ENCODE measurements at places on chromosomes 7 and 10. TPM values are rescaled to one million over a fixed set of nuclear protein-coding genes. Genes with fewer than 3 reads are reported as not detected.

The CTNNA3 gene
- 18.8 TPM for total RNA-seq

- no peaks in the 10 kb centered on the region for H3K36me3 ChIP-seq
- no peak for DNase-seq
- H3K4me1 ChIP-seq = peaks cover 11% of the 10 kb centered on the region
- no peak overlapping the region for H3K4me3 ChIP-seq
- peaks cover 6% of the 10 kb centered on the region for H3K27me3 ChIP-seq
Observed at GRCh38 chr10:78455236-78455635, 421.6 kb downstream of the RPS24 start.

The CLDN4 gene
- total RNA-seq = 0.27 TPM

DNA sequence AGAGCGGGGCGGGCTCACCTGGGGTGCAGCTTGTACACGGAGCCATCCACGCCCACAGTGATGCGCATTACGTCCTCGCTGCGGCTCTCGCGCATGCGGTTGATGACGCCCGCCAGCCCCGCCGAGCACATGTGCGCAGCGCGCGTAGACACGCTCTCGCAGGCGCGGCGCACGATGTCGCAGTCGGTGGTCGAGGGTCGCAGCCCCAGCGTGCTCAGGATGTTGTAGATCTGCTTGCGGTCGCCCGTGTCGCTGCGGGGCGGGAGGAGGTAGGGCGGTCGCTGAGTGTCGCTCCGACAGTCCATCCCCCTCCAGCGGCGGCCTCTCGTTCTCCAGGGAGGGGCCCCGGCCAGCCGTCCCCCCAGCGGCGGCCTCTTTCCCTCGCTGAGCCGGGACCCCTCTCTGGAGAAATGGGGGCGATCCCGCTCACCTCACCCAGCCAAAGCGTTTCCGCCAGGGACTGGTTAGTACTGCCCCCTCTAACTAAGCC is 4.4 kb upstream of the MYL7 start:
- H3K4me1 ChIP-seq = peaks cover 77% of the 10 kb centered on the region
- H3K27me3 ChIP-seq = peaks cover 14% of the 10 kb centered on the region
- no peaks in the 10 kb centered on the region for H3K36me3 ChIP-seq
- no peak for DNase-seq
- peak overlapping the region; percentile 55 for H3K27ac ChIP-seq

DNA sequence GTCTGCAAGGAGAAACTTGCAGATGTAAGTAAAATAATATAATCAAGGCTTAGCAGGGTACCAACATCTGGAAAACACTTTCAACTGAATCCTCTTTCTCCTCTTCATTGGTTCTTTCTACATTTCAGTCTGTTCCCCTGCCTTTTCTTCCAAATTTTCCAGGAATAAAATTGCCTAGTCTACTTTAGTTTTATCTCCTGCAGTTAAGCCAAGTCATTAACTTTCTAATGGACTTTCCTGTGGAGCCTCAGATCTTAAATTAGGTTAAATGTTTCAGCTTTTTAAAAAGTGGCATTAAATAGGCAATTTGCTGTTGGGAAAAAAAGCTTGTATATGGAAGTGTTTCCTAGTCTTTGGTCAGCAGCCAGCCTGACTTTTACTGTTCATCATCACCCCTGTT is 70.8 kb downstream of the EEPD1 start:
- no peak overlapping the region for H3K27ac ChIP-seq
- no peaks in the 10 kb centered on the region for H3K27me3 ChIP-seq
- peaks cover 5% of the 10 kb centered on the region for H3K4me1 ChIP-seq

DNA sequence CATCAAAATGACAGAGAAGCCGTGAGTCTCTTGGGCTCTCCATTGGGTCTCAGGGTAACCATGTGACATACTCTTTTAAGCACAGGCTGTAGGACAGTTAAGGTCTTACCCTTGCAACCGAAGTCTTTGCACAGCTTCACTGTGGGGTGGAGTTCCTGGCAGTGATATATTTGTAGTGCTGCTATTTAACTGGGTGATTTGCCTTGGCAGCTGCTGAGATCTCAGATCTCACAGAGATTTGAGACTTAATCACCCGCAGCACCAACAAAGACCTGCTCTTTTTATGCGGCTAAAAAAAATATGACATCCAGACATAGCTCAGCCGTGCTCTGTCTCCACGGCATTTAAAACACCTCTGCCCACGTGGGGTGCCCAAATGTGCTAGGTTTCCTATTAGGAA is 63.4 kb upstream of the NPTX2 start:
- H3K4me1 ChIP-seq = peaks cover 22% of the 10 kb centered on the region
- H3K27ac ChIP-seq = peak overlapping the region; percentile 29
- H3K4me3 ChIP-seq = no peak overlapping the region
- no peaks in the 10 kb centered on the region for H3K36me3 ChIP-seq
- H3K27me3 ChIP-seq = no peaks in the 10 kb centered on the region
- peak; percentile 46 for DNase-seq

DNA sequence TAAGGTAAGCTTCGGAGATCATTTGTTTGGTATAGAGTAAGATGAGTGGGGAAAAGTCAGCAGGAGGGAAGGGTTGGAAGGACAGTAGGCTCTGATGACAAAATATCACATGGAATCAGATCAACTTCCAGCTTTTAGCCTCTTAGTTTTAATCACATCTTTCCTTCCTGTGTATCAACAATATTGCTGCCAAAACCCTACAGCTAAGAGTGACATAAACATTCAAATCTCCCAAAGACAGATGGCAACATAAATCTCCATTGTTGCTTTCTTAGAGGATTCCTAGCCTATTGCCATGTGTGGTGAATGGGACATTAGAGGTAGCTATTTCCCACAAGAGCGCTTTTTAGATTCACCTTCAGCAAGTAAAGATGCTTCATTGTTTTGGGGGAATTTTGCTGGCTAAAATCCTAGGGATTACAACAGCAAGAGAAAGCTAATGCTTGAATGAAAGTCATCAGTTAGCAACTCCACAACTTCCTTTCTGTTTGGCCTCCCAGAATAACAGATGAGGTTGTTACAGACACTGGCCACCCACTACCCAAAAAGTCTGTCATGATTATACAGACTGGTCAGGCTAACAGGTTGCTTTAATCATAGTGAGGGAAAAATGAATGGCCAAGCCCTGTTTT is 35.2 kb upstream of the FZD1 start:
- H3K4me1 ChIP-seq = no peaks in the 10 kb centered on the region
- no peak overlapping the region for H3K4me3 ChIP-seq
- H3K27ac ChIP-seq = peak overlapping the region; percentile 15
- H3K36me3 ChIP-seq = no peaks in the 10 kb centered on the region
- no peaks in the 10 kb centered on the region for H3K27me3 ChIP-seq

DNA sequence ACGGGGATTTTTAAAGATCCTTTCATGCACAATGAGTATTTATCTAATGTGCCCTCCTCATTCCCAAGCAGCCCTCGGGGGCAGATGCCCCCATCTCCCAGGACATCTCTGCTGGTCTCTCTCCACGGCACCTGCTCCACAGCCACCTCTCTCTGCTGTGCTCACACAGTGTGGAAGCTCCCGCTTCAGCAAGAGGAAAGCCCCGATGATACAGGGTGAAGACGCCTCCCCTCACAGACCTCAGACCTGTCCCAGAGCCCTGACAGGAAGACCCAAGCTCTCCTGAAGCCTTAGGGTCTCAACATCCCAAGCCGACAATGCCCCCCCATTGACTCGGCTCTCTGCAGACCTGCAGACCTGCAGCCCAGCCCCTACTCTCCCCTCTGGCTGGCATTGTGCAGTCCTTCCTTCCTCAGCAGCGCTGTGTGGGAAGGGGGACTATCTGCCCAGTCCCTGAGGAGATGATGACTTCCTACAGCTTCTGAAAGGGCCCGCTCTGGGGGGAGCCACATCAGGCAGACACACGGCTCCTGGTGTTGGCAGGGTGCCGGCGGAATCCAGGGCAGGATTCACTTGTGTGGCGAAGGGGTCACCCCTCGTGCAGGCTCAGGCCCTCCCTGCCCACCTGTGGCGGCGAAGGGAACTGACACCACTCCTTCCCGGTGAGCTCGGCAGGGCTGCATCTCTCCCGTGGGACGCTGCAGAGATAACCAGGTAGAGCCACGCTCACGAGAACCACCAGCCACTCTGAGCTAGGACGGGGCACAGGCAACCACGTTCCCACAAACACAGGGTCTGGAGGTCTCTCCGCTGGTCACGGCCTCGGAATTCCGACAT is 61.8 kb downstream of the PTPRN2 start:
- H3K36me3 ChIP-seq = no peaks in the 10 kb centered on the region
- H3K27ac ChIP-seq = no peak overlapping the region
- no peaks in the 10 kb centered on the region for H3K4me1 ChIP-seq
- DNase-seq = no peak
- H3K4me3 ChIP-seq = no peak overlapping the region

- no peaks in the 10 kb centered on the region for H3K36me3 ChIP-seq
- H3K4me3 ChIP-seq = no peak overlapping the region
- H3K4me1 ChIP-seq = no peaks in the 10 kb centered on the region
- H3K27me3 ChIP-seq = peaks cover 7% of the 10 kb centered on the region
- no peak overlapping the region for H3K27ac ChIP-seq
Observed at GRCh38 chr7:156160811-156161210, 348.5 kb upstream of the SHH start.

GRCh38 chr10:14612873-14613587 is 161.7 kb downstream of the FAM107B start:
- no peaks in the 10 kb centered on the region for H3K27me3 ChIP-seq
- DNase-seq = no peak
- H3K4me3 ChIP-seq = no peak overlapping the region
- H3K4me1 ChIP-seq = peaks cover 11% of the 10 kb centered on the region

GRCh38 chr7:115116773-115117715 is 195.2 kb downstream of the MDFIC start:
- H3K4me1 ChIP-seq = no peaks in the 10 kb centered on the region
- H3K36me3 ChIP-seq = no peaks in the 10 kb centered on the region
- DNase-seq = peak; percentile 8
- no peaks in the 10 kb centered on the region for H3K27me3 ChIP-seq

DNA sequence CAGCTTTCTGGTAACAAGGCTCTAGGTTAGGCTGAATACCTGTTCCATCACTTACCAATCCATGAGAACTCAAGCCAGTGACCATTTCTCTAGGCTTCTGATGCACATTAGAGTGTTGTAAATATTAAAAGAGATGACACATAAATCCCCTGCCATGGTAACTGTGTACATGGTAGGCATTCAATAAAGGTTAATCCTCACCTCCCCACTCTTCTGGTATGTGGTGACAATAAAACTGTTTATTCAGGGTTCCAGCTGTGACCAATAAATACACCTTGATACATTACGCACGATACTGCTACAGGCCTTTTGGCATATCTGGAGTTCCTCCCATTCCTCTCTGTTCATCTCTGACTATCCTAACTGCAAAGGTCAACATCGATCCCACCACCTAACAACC is 171.9 kb downstream of the SRPK2 start:
- no peaks in the 10 kb centered on the region for H3K4me1 ChIP-seq
- H3K27ac ChIP-seq = no peak overlapping the region
- no peak overlapping the region for H3K4me3 ChIP-seq
- no peak for DNase-seq

Data from muscle of leg (tissue), 16 donors.